Stimulated activated naive CD4-positive, alpha-beta T cell (primary cell): ENCODE measurements at places on chromosomes 3 and 15.

GRCh38 chr3:160140756-160141155, 84.5 kb upstream of the C3orf80 start:
- DNase-seq = no peak

DNA sequence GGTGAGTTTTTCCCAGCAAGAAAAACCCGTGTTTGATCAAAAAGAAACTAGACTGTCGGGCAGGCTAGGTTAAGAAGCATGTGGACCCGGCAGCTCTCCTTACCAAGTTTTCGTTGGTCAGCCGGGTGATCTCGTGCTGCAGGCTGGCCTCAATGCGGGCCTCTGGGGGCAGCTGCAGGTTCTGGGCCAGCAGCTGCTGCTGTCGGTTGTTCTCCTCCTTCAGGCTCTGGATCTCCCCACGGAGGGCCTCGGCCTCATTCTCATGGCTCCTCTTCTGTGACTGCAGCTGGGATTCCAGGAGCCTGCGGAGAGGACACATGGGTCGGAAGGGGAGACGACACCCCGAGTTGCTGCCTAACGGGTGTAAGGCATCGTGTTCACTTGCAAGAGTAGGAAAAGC, 44.5 kb upstream of the MYO5C start:
- no peak for DNase-seq

GRCh38 chr3:70308760-70309159, 3.7 kb downstream of the MDFIC2 start:
- no peak for DNase-seq

- no peak for DNase-seq
Observed at GRCh38 chr3:197504641-197505121, 51.1 kb downstream of the BDH1 start.

DNA sequence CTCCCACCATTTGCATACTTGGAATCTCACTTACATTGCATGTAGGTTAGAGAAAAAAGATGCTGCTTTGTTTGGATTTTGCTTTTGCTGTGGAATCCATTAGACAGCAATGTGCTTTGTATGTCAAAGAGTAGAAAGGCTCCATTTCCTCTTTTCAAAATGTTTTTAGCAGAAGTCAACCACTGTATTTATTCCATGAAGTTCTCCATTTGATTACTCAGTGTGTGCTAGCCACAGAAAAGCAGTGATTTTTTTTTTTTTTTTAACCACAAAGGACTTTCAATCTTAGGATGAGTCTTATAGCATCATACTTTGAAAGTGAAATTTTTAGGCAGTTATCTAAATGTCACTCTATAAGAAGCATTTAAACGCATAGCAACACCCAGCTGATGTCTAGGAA, 285.0 kb upstream of the ADAMTS9 start:
- DNase-seq = no peak

DNA sequence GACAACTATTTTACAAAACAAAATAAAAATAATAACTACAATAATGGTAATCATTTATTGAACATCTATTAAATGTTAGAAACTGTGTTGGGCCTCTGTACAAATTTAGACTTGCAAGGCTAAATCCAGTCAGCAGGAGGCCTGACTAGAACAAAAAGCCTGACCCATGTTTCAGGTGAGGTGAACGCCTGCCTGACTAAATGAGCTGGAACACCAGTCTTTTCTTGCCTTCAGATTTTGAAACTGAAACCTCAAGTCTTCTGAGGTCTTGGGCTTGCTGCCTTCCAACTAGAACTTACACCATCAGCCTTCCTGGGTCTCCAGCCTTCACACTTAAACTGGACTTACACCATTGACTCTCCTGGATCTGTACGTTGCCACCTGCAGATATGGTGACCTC, 706.9 kb downstream of the TBL1XR1 start:
- no peak for DNase-seq

GRCh38 chr15:39474657-39475056, 106.2 kb upstream of the THBS1 start:
- no peak for DNase-seq

GRCh38 chr3:128501431-128501830, 8.4 kb upstream of the GATA2 start:
- DNase-seq = no peak

DNA sequence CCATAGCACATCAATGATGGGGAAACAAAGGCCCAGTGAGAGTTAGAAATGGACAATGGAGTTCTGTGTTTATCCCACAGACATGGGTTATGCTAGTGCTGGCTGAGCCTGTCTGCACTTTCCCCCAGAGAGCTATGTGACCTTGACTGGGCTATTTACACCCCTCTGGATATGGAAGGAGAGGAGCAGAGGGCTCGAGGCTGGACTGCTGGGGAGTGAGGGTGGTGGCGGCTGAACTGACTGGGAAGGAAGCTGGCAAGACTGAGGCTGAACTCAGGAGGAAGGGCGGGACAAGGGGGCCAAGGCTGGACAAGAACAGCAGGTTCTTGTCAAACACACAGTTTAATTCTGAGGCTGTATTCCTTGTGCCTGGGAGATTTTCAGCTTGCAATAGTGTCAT, 10.8 kb upstream of the INSYN1 start:
- DNase-seq = no peak

DNA sequence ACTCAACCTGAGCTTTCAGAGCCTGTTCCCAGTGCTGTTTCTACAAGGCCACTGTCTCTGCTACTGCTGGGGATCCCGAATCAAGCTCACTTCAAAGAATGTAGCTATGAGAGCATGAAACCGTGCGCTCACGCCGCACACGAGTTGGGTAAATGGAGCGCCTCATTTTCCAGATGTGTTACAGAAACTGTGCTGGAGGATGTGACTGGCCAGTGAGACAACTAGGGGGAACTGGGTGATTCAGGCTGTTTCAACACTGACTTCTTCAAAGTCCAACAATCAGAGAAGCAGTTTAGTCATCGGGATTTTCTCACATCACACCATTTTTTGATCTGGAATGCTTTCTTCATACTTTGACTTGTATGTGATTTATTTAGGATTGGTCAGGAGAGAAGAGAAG, 3.5 kb downstream of the ZNF710 start:
- no peak for DNase-seq

- peak; percentile 54 for DNase-seq
Observed at GRCh38 chr15:89129123-89129815, 41.0 kb downstream of the ABHD2 start.

GRCh38 chr15:25180606-25181292, 226.0 kb downstream of the SNRPN start:
- no peak for DNase-seq

- no peak for DNase-seq
Observed at GRCh38 chr15:77706482-77707244, 74.0 kb upstream of the LINGO1 start.

DNA sequence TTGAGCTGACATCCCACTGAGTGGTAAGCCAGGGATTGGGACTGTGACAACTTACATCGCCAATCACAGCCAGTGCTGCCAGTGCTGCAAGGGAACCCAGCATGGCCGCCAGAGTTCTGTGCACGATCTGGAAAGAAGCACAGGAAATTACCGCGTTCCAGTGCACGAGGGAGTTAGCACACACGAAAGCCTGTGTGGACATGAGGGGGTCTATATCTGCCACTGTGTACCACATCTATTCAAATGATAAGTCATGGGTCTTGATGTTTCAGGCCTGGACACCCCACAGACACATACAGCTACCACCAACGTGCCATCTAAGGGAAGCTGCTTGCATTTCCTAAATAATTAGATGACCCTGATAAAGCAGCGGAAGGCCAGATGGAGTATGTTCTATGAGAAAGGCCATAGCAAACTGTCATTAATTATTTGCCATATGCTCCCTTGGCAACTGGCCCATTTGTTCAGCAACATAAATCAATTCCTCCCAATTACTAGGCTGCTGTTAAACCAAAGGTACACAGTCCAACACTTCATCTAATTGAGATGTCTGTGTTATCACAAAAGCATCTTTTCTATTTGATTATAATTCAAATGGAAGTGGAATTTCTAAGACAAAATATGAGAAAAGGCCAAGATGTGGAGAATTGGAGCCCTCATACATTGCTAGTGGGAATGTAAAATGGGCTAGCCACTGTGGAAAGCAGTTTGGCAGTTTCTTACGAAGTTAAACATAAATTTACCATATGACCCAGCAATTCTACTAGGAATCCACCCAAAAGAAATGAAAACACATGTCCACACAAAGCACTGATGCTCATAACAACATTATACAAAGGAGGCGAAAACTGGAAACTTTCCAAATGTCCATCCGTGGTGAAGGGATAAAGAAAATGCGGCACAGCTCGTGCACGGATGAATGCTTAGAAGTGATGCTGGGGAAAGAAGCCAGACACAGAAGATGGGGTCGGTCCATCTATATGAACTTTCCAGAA, 108.3 kb downstream of the OCA2 start:
- DNase-seq = no peak

DNA sequence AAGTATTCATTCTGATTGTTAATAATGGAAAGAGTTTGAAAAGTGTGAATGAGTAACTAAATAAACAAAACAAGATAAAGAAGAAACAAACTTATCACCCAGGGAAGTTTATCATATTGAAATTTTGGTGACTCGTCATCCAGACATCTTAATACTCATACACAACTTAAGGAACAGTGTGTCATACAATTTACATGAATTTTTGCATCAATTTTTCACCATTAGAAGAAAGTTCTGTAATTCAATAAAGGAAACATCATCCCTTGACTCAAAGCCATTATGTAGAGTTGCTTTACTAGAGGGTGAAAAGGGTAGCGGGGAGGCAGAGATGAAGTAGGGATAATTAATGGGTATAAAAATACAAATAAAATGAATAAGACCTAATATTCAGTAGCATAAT, 536.2 kb downstream of the GRM7 start:
- DNase-seq = no peak
